ENCODE measurements at places on chromosomes 1 and 21. TPM values are rescaled to one million over a fixed set of nuclear protein-coding genes. Genes with fewer than 3 reads are reported as not detected.

UMODL1 gene
- total RNA-seq: 0.21 TPM

DNA sequence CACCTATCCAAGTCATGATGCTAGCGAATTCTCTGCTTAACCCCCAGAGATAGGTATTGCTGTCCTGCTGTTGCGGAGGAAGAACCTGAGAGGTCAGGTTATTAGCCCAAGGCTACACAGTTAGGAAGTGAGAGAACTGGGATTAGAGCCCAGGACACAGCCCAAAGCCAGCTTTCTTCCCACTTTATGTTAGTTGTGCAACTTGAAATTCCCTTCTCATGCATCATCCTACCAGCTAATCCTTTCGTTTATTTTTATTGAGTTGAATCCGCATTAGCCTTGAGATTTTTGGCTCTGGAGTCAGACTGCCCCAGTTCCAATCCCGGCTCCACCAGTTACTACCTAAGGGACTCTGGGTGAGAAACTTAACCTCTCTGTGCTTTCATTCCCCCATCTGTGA lies 65.4 kb downstream of the PLEKHA6 start:
- H3K27me3 ChIP-seq: peaks cover 28% of the 10 kb centered on the region
- no peak overlapping the region for H3K27ac ChIP-seq
- DNase-seq: no peak
- H3K4me3 ChIP-seq: no peak overlapping the region
- no peaks in the 10 kb centered on the region for H3K36me3 ChIP-seq
- H3K4me1 ChIP-seq: peaks cover 13% of the 10 kb centered on the region

DNA sequence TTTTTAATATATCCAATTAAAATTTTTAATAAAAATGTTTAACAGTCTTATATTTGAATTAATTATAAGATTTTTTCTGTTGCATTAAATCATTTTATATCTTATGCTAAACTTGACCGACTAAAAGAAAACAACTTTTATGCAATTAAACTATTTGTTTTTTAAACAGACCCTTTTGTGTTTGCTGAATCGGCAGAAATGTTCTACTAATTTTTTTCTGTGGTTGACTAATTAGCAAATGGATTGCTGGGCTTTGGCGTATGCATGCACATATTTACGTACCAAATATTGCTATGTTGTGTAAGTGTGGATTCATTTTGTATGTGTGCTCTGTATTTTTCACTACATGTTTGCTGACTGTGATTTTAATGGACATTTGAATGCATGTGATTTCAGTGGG lies 174.8 kb downstream of the PBX1 start:
- no peaks in the 10 kb centered on the region for H3K4me1 ChIP-seq
- H3K27ac ChIP-seq: no peak overlapping the region
- no peaks in the 10 kb centered on the region for H3K27me3 ChIP-seq
- no peak for DNase-seq

DNA sequence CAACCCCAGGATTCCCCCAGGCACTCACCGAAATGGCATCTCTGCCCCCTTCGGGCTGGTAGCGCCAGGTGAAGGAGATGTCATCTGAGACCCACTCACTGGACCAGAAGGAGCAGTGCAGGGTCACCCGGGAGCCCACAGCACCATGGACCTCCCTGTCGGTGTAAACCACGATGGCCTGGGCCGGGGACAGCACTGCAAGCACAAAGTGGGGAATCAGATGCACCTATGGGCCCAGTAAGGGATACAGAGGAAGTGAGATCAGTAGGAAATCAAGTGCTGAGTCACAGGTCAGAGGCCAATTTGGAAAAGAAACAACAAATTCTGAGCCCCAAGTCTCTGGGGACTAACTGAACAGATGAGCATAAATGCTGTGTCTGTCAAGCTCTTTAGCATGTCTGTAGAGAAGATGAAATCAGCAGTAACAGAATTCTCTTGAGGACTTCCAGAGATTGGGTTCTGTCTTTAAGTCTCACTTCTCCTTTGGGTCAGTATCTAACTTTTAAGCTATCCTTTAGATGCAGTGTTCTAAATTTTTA lies 2.5 kb downstream of the MPZ start:
- peaks cover 4% of the 10 kb centered on the region for H3K27me3 ChIP-seq
- DNase-seq: peak; percentile 18
- H3K4me1 ChIP-seq: peaks cover 39% of the 10 kb centered on the region
- H3K36me3 ChIP-seq: peaks cover 4% of the 10 kb centered on the region

FTCD gene
- total RNA-seq: not detected

GRCh38 chr1:174158767-174159251 lies 511 bp upstream of the RABGAP1L start:
- peaks cover 57% of the 10 kb centered on the region for H3K4me1 ChIP-seq
- peaks cover 4% of the 10 kb centered on the region for H3K36me3 ChIP-seq
- peak overlapping the region; percentile 93 for H3K4me3 ChIP-seq

NUDT17 gene
- total RNA-seq: 3.4 TPM

GRCh38 chr1:238404921-238405320 lies 514.2 kb upstream of the ZP4 start:
- H3K4me3 ChIP-seq: no peak overlapping the region
- H3K27me3 ChIP-seq: no peaks in the 10 kb centered on the region
- H3K36me3 ChIP-seq: no peaks in the 10 kb centered on the region
- no peak for DNase-seq
- no peak overlapping the region for H3K27ac ChIP-seq

GRCh38 chr21:17631195-17631594 lies 18.5 kb upstream of the BTG3 start:
- no peak overlapping the region for H3K27ac ChIP-seq
- no peaks in the 10 kb centered on the region for H3K27me3 ChIP-seq
- no peak for DNase-seq
- H3K4me3 ChIP-seq: no peak overlapping the region
- H3K36me3 ChIP-seq: no peaks in the 10 kb centered on the region

IL12RB2 gene
- 29.3 TPM for total RNA-seq

DNA sequence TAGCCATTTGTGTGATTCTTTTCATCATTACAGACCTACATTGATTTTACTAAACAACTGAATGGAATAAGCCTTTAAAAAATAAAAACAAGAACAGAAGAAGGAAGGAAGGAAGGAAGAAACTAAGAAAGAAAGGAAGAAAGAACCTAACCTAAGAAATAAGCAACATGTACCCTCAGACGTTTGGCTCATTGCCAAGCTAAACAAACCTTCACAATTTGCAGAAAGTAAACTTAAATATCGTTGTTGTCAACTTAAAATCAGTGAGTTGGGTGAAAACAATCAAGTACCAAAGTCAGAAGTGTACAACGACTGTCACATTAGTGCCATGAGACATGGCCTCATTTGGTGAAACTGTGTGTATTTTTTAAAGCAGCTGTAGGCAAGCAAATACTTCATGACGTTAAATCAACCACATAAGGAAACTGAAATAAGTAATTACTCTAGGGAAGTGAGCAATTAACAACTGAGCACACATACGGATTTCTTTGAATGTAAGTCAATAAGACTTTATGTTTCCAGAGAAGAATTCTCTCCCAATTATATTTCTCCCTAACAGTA lies 313.1 kb upstream of the TMPRSS15 start:
- no peak overlapping the region for H3K27ac ChIP-seq
- no peaks in the 10 kb centered on the region for H3K27me3 ChIP-seq
- no peaks in the 10 kb centered on the region for H3K36me3 ChIP-seq
- no peak overlapping the region for H3K4me3 ChIP-seq
- H3K4me1 ChIP-seq: no peaks in the 10 kb centered on the region
- DNase-seq: no peak

IL10RB gene
- total RNA-seq: 41.0 TPM

DNA sequence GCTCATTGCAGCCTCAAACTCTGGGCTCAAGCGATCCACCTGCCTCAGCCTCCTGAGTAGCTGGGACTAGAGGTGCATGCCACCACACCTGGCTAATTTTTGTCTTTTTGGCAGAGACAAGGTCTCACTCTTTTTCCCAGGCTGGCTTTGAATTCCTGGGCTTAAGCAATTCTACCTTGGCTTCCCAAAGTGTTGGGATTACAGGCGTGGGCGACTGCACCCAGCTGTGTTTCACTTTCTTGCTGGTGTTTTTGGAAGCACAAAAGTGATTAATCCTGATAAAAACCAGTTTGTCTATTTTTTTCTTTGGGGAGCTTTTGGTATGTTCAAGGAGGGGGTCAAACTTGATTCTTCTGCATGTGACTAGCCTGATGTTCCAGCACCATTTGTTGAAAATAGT lies 19.3 kb downstream of the RNF11 start:
- no peak overlapping the region for H3K4me3 ChIP-seq
- no peaks in the 10 kb centered on the region for H3K27me3 ChIP-seq
- H3K4me1 ChIP-seq: peaks cover 13% of the 10 kb centered on the region
- H3K36me3 ChIP-seq: peaks cover 1% of the 10 kb centered on the region
- DNase-seq: no peak

DNA sequence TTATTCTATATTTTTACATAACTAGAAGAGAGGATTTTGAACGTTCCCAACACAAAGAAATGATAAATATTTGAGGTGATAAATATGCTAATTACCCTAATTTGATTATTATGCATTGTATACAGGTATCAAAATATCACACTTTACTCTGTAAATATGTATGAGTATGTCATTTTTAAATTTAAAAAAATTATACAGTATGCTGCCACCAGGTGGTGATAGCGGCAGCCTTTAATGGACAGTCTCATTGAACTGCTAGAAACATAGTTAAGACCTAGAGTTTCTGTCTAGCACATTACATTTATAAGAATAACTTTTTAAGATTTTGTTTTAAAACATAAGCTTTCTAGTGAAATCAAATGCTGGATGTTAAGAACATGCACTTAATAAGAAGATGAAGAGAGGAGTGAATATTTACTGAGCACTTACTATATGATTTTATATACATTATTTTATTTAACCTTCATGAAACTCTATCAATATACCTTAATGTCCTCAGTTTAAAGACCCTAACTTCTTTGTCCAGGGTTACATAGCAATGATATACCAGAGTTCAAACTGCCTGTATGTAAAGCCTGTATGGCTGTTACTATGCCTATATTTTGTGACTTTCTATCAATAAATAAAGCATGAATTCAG lies 207.1 kb downstream of the NUF2 start:
- peak; percentile 15 for DNase-seq
- no peaks in the 10 kb centered on the region for H3K27me3 ChIP-seq
- no peaks in the 10 kb centered on the region for H3K36me3 ChIP-seq
- H3K4me3 ChIP-seq: no peak overlapping the region
- H3K4me1 ChIP-seq: no peaks in the 10 kb centered on the region

DNA sequence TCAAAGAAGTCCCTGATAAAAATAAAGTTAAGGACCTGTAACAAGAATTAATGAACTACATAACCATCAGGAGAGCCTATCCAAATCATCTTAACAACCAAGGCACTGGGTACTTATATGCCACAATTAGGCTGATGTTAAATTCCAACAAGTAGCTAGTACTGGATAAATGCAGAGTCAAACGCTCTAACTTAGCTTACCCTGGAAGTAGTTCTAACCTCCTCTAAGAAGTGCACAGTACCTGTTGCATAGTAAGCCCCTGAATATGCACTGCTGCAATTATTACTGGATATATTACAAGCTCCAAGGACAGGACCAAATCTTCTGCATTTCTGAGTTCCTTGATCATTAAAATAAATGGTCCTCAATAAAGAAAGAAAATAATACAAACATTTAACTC lies 125.8 kb downstream of the RERE start:
- peaks cover 3% of the 10 kb centered on the region for H3K36me3 ChIP-seq
- H3K27me3 ChIP-seq: no peaks in the 10 kb centered on the region
- no peak for DNase-seq
- peaks cover 21% of the 10 kb centered on the region for H3K4me1 ChIP-seq

DNA sequence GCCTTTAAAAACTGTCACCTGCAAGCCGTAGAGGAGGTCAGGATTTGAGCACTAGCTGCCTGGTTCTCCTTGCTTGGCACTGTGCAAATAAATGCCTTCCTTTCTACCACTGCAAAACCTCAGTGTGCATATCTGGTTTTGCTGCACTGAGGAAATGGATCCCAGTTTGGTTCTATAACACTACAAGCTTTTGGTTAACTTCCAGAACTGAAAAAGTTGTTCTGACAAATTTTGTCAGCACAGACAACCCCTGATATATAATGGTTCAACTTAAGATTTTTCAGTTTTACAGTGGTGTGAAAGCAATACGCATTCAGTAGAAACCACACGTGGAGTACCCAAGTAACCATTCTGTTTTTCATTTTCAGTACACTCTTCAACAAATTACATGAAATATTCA lies 29.8 kb upstream of the GALNT2 start:
- H3K36me3 ChIP-seq: peaks cover 5% of the 10 kb centered on the region
- no peak for DNase-seq
- H3K27ac ChIP-seq: no peak overlapping the region

- H3K27me3 ChIP-seq: peaks cover 3% of the 10 kb centered on the region
- no peak overlapping the region for H3K27ac ChIP-seq
- H3K36me3 ChIP-seq: no peaks in the 10 kb centered on the region
- H3K4me3 ChIP-seq: no peak overlapping the region
- DNase-seq: no peak
- H3K4me1 ChIP-seq: no peaks in the 10 kb centered on the region
Measured at GRCh38 chr1:98084188-98084587, 163.4 kb upstream of the DPYD start.

- no peaks in the 10 kb centered on the region for H3K27me3 ChIP-seq
- no peak for DNase-seq
- H3K27ac ChIP-seq: no peak overlapping the region
- H3K4me3 ChIP-seq: no peak overlapping the region
Measured at GRCh38 chr21:45790427-45790826, 146.9 kb downstream of the PCBP3 start.

DNA sequence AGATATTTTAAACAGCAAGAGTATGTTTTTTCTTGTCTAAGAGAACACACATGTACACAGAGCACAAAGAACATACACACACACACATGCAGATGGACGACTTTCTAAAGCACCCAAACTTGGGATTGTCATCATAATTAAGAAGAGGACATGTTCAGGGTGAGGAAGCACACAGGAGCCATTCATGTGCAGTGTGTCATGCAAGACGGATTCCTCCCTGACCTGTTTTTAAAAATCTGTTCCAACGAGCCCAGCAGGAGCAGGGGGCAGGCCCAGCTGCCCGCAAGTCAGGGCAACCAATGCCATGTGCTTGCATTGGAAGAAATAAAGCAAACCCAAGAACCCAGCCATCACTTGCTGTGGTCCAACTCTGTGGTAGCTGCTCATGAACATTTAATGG lies 167.3 kb upstream of the ZNF644 start:
- peaks cover 10% of the 10 kb centered on the region for H3K27me3 ChIP-seq
- DNase-seq: no peak

PKN2 gene
- 30.7 TPM for total RNA-seq

DNA sequence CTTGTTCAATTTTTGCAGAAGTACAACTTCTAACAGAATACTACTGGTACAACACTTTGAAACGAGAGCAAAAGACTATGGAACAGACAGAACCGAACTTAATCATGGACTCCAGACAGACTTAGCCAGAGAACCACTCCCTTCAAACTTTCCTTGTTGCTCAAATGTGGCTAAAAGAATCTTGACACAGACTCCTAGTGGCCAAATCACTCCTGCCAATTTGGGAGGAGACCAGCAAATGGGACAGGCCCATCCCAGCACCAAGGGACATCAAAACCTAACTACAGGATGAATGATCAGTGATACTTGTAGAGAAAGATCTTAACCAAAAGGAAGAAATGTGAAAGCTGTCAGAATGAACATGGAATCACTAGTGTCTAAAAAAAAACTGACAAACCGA lies 154.0 kb downstream of the MATN1 start:
- no peak overlapping the region for H3K27ac ChIP-seq
- no peak overlapping the region for H3K4me3 ChIP-seq
- no peak for DNase-seq
- H3K36me3 ChIP-seq: no peaks in the 10 kb centered on the region

ZNF648 gene
- not detected for total RNA-seq

ZNF697 gene
- total RNA-seq: not detected

All from activated CD4-positive, alpha-beta T cell treated with anti-CD3 and anti-CD28 coated beads, Interleukin-2, amount 10 ng/mL, durations not matched to agents 7 days and 5 days (primary cell).